Foreskin keratinocyte (primary cell): ENCODE measurements at places on chromosomes 6 and 20. TPM values are rescaled to one million over a fixed set of nuclear protein-coding genes. Genes with fewer than 3 reads are reported as not detected.

RAD21L1 gene
- not detected in 2 replicates for total RNA-seq

BPIFB2 gene
- total RNA-seq = not detected in 2 replicates

NKX2-4 gene
- total RNA-seq = not detected in 2 replicates

PDE10A gene
- not detected in 2 replicates for total RNA-seq

VNN1 gene
- total RNA-seq = 0.54 and 0.67 TPM in 2 replicates

ELOVL2 gene
- 0.10 and 0.18 TPM in 2 replicates for total RNA-seq

SRSF12 gene
- total RNA-seq = 0.32 and 0.51 TPM in 2 replicates

OXT gene
- total RNA-seq = not detected in 2 replicates

CRISP3 gene
- not detected in 2 replicates for total RNA-seq

BAG2 gene
- 1.4 and 1.9 TPM in 2 replicates for total RNA-seq

FABP7 gene
- 0.27 and 0.39 TPM in 2 replicates for total RNA-seq

ZNF391 gene
- total RNA-seq = 3.5 and 3.8 TPM in 2 replicates

TNFRSF6B gene
- total RNA-seq = 189 and 224 TPM in 2 replicates

SNAP91 gene
- not detected in 2 replicates for total RNA-seq

ORC3 gene
- total RNA-seq = 27.3 and 29.9 TPM in 2 replicates

HSPA1L gene
- total RNA-seq = 0.46 and 0.58 TPM in 2 replicates

ADGRF4 gene
- total RNA-seq = 2.8 and 3.3 TPM in 2 replicates

TTLL9 gene
- total RNA-seq = not detected in 2 replicates

APCDD1L gene
- 2.1 and 4.4 TPM in 2 replicates for total RNA-seq

TSPO2 gene
- total RNA-seq = not detected in 2 replicates

ECT2L gene
- not detected in 2 replicates for total RNA-seq

CST4 gene
- not detected in 2 replicates for total RNA-seq

CYP21A2 gene
- total RNA-seq = not detected in 2 replicates

TFAP2A gene
- total RNA-seq = 35.2 and 37.0 TPM in 2 replicates

RAB32 gene
- 61.9 and 71.7 TPM in 2 replicates for total RNA-seq

LZTS3 gene
- total RNA-seq = 3.1 and 3.3 TPM in 2 replicates

RRAGD gene
- 0.04 and 0.14 TPM in 2 replicates for total RNA-seq

MCCD1 gene
- not detected in 2 replicates for total RNA-seq

C6orf58 gene
- 0.07 and 0.10 TPM in 2 replicates for total RNA-seq

SLC26A8 gene
- not detected in 2 replicates for total RNA-seq

SMOC2 gene
- total RNA-seq = 0.31 and 0.32 TPM in 2 replicates

BNIP5 gene
- total RNA-seq = not detected in 2 replicates

CTSA gene
- total RNA-seq = 37.3 and 43.8 TPM in 2 replicates

OTOR gene
- total RNA-seq = not detected in 2 replicates

NRN1 gene
- not detected in 2 replicates for total RNA-seq

IPCEF1 gene
- not detected in 2 replicates for total RNA-seq

DEFB124 gene
- not detected in 2 replicates for total RNA-seq

PCSK2 gene
- total RNA-seq = not detected in 2 replicates

DEF6 gene
- total RNA-seq = 25.6 and 28.7 TPM in 2 replicates
